ENCODE measurements at places on chromosomes 1 and 21.
A peak's percentile ranks its signal among the peaks of the same experiment; 100 is the strongest.

GRCh38 chr1:209196140-209196539, 387.4 kb upstream of the CAMK1G start:
- DNase-seq: no peak

GRCh38 chr1:222416001-222416791, 131.7 kb downstream of the HHIPL2 start:
- DNase-seq: no peak

DNA sequence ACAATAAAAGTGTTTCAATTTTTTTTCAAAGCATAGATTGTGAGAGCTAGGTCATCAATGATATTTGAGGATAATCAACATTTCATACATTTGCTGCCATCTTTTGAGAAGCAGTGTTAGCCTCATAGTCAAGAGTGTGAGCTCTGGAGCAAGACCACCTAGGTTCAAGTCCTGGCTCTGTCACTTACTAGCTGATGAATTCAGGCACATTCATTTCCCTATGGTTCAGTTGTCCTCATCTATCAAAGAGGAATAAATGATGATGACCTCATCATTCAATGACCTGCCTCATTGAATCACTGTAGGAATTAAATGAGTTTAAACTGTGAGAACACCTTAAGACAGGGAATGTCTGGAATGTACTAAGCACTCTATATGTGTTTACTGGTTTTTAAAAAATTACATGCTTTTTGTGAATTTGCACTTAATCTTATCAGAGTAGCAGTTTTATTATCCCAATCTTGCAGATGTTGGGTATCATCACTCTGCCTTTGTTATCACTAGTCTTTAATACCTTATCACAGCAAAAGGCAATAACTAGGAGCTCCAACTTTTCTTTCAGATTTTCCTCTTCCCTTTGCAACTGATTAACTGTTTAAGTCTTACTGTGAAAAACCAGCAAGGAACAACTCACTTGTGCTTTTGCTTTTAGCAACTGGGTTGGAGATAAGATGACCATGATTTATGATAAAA, 47.4 kb downstream of the SLC30A10 start:
- no peak for DNase-seq

DNA sequence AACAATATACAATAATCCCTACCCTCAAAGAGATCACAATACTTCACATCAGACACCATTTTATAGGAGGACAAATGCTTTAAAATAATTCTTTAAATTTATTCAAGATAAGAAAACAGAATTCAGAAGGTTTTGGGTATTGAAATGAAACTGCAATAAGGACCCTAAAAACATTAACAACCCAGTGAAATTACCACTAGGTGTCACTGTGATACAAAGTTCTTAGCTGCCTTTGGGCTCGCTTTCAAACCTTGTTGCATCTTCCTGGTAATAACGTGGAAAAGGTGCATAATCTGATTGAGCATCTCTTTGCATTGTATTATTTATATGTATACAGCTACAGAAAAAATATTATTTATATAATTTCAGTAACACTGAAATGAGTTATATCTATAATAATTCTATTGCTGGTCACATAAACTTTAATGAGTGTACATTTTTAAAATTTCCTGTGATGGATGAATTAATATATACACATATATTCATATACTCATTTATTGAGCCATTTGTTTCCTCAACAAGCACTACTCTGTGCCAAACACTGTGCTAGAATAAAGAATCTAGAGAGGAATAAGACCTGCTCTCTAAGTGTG, 185.2 kb downstream of the FAF1 start:
- DNase-seq: peak; percentile 17
